ENCODE measurements at places on chromosomes 4 and X.

DNA sequence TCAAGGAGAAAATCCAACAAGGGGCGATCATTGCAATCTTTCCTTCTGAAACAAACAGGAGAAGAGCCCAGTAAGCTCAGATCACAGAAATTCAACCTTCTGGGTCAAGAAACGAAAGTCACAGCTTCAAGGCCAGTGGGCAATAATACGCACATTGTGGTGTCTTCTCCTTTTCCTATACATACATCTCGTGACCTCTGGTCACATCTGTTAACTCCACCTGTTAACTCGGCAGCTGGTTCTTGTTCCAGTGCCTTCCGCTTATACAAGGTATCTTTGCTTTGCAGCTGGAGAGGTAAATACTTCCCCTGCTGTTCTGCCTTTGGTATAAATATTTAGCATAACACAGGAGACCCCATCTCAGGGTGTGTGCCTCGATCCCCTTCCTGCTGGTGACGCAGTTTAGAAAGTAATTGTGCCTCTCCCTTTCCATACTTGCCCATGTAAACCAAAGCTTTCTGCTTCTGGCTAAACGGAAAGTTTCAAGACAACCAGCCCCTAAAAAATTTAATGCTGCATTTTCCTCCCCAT, 45.0 kb downstream of the CCDC149 start:
- no peak for DNase-seq

- DNase-seq: no peak
Measured at GRCh38 chr4:95181243-95181995, 367.4 kb downstream of the UNC5C start.

- no peak for DNase-seq
Measured at GRCh38 chrX:15853586-15854079, 980 bp downstream of the AP1S2 start.

DNA sequence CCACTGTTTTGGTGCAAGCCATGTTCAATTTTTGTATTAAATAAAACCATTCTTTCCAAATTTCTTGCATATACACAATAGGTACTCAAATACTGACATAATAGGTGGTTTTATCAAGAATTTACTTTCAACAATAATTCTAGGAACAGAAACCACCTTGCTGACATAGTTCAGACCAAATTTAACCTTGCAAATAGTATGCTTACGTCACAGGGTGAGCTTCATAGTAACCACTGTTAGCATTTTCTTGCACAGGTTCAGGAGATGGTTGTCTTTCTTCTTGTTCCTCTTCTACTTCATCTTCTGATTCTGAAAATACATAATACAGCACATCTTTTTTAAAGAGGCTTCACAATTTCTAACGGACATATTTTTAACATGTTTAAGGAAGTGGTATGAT, 17.6 kb downstream of the G3BP2 start:
- DNase-seq: no peak

- DNase-seq: no peak
Measured at GRCh38 chr4:32485956-32486355, 1765.8 kb downstream of the PCDH7 start.

DNA sequence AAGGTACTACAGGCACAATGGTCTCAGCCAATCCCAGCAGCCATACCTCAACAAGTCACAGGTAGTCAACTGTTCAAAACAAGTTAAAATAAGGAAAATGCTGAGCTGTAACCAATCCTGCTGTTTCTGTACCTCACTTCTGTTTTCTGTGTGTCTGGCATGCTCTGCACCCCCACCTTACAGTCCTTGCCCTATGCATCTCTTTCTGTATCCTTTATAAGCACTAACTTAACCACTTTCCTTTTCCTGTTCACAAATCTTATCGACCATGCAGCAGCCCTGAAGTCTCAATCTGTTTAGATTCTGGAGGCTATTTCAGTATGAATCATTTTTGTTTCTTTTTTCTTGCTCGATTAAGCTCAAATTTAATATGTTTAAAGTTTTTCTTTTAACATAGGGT, 12.5 kb upstream of the FAM13A start:
- DNase-seq: no peak

GRCh38 chr4:152458801-152459302, 77.0 kb downstream of the FBXW7 start:
- DNase-seq: no peak

DNA sequence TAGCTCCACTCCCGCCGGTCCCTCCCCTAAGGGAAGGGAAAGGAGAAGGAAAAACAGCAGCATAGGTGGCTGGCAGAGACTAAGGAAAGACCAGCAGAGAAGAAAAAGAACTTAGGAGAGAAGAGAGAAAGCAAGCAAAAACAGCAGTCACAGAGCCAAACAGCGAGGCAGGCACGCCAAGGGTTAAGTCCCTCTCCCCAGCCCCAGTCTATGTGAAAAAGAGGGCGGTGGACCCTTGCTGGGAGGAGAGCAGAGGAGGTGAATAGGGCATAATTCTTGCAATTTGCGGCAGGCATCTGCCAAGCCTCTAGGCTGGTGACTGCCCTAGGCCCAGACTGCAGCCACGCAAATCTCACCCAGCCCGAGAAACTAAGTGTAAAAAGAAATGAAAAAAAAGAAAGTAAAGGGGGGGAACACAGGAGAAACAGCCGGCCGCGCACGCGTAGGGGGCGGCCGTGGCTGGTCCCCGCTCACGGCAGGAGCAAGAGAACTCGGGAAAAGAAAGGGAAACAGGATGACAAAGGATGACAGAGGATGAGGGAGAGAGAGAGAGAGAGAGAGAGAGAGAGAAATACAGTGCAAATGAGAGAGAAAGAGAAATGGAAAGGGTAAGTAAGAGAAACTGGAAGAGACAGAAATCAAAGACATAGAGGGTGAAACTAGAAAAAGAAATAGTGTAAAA, 48.6 kb downstream of the MAGEA9 start:
- no peak for DNase-seq

DNA sequence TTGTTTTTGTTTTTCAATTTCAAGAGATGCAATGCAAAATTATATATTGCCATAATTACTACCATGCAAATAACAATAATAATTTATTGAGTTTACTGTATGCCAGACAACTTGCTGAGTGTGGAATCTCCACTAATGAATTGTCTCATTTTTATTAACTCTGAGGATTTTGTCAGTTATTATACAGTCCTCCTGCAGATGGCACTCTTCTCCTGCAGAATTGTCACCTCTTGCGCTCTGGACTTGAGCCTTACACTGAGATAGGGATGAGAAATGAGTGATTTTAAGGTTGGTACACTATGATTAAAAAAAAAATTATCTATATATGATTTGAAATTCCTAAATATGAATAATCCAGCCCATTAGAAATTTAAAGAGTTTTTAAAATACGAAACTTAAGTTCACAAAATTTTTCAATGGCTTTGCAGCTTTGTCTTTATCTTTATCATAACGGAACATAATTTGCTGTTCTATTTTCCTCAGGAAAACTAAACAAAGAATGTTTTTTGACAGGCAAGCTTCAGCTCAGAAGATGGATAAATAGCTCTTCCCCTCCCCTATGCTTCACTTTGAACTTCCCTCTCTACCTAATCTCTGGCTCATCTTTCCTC, 12.7 kb upstream of the PAQR3 start:
- DNase-seq: no peak

- peak; percentile 43 for DNase-seq
Measured at GRCh38 chr4:8228319-8229250, 29.5 kb downstream of the SH3TC1 start.

GRCh38 chr4:101142259-101142658, 205.1 kb downstream of the PPP3CA start:
- no peak for DNase-seq

GRCh38 chr4:71029504-71029903, 36.1 kb downstream of the DCK start:
- no peak for DNase-seq

Data from stimulated activated CD8-positive, alpha-beta memory T cell treated with anti-CD3 and anti-CD28 coated beads, Interleukin-15, amount 100 ng/mL, for 24 hours (primary cell).